ENCODE measurements at places on chromosomes 2 and 18. TPM values are rescaled to one million over a fixed set of nuclear protein-coding genes. Genes with fewer than 3 reads are reported as not detected.

Gene EVX2
- not detected for total RNA-seq

Gene EFHD1
- not detected for total RNA-seq

DNA sequence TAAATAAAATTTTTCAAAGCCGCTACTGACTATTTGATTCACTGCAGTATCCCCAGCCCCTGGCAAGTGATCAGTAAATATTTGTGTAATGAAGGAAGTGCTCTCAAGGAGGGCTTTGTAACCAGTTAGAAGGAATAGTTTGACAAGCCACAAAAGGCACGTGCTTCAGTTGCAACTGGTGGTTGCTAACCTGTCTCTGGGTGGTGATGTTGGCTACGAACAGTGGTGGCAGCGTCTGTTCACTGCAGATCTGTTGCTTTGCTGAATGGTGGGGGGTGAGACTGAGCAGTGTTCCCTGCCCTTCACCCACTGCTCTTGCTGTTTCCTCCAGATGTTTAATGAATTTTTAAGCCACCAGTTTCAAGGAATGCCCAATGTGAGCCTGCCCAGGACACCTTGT is 73.9 kb upstream of the SIX2 start:
- no peak for DNase-seq

Gene MYO5B
- 8.4 TPM for total RNA-seq

GRCh38 chr2:119862127-119862889 is 102.6 kb downstream of the PTPN4 start:
- no peak for DNase-seq

- DNase-seq = no peak
These were observed 103.6 kb downstream of the ACKR3 start for GRCh38 chr2:236673126-236673822.

DNA sequence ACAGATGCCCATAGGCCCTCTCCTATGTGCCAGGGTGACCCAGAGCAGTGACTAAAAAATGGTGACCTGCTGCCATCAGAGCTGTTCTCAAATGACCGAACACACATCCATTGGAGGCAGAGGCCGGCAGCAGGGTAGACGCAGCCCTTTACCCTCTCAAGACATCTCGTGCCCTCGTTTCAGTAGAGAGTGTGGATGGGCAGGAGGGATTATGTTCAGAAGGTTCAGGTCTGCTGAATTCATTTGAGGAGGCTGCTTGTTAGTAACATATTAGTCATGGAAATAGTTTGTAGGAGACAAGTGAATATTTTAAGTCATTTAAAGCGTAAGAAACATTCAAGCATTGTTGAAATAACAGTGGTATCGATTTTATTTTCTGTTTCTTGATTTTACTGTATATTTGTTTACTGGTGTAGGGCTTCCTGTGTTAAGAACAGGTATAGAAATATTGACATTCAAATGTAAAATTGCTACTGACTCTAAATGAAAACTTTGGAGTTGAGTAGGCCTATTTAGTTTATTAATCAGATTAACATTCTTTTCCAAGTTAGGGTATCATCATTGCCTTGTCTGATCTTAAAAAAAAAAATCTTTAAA is 82.6 kb downstream of the ZNF532 start:
- DNase-seq = no peak

- peak; percentile 88 for DNase-seq
These were observed 135.4 kb downstream of the LAMA3 start for GRCh38 chr18:23824669-23825068.

DNA sequence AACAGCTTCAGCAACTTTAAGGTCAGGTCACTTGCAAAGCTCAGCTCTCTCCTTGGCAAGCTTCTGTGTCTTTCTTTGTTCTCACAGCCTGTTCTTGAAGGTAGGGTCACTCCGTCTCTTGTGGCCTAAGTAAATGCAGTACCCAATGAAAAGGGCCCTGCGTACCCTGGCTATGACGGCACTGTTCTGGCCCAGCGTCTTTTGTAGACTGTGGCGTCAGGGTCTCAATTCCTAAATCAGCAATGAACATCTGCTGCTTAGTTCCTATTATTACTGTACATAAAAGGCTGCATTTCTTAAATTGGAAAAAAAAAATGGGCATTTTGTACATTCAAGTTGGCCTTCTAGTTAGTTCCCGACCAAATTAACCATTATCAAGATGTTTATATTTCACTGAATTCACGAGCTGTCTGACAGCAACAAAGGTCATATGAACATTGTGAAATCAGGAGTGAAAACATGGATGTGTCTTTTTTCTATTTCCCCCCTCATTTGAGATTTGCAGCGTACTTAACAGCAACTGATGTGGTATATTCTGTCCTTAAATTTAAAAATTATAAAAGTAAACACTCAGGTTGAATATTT is 17.0 kb upstream of the MTCL1 start:
- DNase-seq = no peak

DNA sequence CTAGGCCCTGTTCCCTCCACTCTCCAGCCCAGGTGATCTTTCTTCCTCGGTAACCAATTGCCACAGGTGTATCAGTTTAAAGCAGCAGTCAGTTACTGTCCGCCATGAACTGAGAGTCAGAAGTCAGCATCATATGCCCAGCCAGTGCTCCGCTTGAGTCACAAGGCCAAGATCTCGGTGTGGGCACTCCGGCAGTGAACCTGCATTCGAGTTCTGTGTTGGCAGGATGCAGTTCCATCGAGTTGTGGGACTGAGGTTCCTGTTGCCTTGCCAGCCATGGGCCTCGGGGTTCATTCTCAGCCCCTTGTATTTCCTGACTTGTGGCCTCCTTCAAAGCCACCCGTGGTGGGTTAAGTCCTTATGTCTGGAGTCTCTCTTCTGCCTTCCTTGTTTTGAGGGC is 3.1 kb upstream of the TMEM185B start:
- no peak for DNase-seq

- DNase-seq = peak; percentile 49
These were observed 28.0 kb downstream of the SERPINB11 start for GRCh38 chr18:63730773-63731172.

- DNase-seq = no peak
These were observed 108.5 kb upstream of the UNC80 start for GRCh38 chr2:209663139-209663538.

Gene KIAA2012
- total RNA-seq = not detected

- no peak for DNase-seq
These were observed 59.9 kb downstream of the ADNP2 start for GRCh38 chr18:80168982-80169381.

- no peak for DNase-seq
These were observed 70.1 kb upstream of the STPG4 start for GRCh38 chr2:47225061-47225783.

Gene APCDD1
- 5.6 TPM for total RNA-seq

Gene TP53I3
- total RNA-seq = 38.4 TPM

DNA sequence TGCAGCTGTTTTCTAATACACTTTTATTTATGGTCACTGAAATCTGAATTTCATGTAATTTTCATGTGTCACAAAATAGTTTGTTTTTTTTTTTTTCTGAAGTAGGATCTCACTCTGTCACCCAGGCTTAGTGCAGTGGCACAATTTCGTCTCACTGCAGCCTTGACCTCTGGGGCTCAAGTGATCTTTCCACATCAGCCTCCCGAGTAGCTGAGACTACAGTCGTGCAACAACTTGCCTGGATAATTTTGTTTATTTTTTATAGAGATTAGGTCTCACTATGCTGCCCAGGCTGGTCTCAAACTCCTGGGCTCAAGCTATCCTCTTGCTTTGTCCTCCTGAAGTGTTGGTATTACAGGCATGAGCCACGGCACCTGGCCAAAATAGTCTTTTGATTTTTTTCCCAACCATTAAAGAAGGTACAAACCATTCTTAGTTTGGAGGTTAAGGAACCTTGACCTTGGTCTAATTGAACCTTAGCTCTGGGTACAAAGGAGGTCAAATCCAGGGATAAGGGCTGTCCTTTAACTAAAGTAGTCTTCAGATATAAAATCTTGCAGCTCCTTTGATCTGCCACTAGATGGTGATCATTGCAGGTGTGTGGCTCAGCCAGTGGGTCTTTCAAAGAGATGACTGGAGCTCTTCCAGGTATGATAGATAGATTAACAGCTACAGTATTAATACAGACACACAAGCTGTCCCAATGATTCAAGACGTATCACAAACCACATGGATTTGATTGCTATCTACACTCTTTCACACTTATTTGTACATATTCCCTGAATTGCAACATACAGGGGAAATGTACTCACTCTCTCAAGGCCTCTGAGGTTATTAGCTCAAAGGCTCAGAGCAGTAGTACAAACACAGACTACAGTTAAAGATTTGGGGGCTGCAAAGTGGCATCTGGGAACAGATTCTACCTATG is 4.7 kb upstream of the KRCC1 start:
- peak; percentile 47 for DNase-seq

- DNase-seq = no peak
These were observed 416.3 kb downstream of the LRP1B start for GRCh38 chr2:141714496-141714895.

- no peak for DNase-seq
These were observed 128.4 kb upstream of the CBLN2 start for GRCh38 chr18:72672364-72673184.

DNA sequence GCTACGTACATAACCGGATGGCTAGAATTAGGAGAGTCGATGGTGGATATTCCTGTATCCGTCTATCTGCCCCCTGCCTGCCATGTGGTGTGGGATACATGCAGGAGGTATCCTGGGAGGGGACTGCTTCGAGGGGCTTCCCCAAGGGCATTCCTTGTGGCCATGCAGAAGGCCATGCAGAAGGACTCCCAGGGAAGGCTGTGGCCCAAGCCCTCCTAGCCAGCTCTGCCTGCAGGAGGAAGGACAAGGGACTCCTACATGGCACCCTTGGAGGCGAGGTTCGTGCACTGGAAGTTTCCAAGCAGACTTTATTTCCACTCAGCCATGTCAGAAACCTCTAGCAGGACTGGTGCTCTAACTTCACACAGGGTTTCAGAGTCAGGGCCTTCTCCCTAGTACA is 136.1 kb downstream of the KLHL29 start:
- no peak for DNase-seq

- no peak for DNase-seq
These were observed 284.4 kb upstream of the RGPD4 start for GRCh38 chr2:107542314-107542740.

- DNase-seq = no peak
These were observed 21.1 kb downstream of the METTL8 start for GRCh38 chr2:171412571-171413175.

GRCh38 chr2:224887141-224887540 is 155.1 kb downstream of the DOCK10 start:
- DNase-seq = no peak

Gene RGPD3
- total RNA-seq = 0.14 TPM

- no peak for DNase-seq
These were observed 631 bp downstream of the GYPC start for GRCh38 chr2:126656431-126657147.

- peak; percentile 99 for DNase-seq
These were observed 76.7 kb downstream of the MERTK start for GRCh38 chr2:111975053-111975552.

DNA sequence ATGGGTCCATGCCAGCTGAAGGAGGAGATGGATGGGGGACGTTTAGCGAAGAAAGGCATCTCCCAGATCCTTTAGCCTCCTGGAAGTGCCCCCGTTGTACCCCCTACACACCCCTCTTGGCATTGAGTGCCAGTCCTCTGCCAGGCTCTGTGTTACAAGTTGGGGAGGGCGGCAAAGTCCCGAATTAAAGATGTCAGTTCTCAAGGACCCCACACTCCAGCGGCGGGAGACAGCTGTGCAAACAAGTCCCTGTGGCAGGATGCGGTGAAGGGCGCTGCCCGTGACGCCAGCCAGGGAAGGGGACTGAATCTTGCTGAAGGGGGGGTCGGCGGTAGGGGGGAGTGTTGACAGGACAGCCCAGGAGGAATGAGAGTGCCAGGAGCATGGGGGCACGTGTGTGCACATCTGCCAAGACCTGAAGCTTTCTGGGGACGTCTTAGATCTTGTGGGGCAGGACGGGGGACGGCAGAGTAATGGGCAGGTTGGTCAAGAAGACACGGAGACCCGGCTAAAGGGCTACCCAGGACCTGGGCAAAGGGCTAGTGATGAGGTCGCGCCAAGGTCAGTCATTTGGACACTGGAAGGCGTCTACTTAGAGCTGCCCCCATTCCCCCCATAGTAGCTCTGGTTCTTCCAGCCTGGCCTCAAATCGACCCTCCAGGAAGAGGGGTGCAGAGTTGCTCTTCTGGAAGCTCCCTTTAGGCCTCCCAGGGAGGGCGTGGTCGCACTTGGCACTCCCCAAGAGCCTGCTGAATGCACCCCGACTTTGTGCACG is 2.8 kb upstream of the CTDSP1 start:
- peak; percentile 42 for DNase-seq

DNA sequence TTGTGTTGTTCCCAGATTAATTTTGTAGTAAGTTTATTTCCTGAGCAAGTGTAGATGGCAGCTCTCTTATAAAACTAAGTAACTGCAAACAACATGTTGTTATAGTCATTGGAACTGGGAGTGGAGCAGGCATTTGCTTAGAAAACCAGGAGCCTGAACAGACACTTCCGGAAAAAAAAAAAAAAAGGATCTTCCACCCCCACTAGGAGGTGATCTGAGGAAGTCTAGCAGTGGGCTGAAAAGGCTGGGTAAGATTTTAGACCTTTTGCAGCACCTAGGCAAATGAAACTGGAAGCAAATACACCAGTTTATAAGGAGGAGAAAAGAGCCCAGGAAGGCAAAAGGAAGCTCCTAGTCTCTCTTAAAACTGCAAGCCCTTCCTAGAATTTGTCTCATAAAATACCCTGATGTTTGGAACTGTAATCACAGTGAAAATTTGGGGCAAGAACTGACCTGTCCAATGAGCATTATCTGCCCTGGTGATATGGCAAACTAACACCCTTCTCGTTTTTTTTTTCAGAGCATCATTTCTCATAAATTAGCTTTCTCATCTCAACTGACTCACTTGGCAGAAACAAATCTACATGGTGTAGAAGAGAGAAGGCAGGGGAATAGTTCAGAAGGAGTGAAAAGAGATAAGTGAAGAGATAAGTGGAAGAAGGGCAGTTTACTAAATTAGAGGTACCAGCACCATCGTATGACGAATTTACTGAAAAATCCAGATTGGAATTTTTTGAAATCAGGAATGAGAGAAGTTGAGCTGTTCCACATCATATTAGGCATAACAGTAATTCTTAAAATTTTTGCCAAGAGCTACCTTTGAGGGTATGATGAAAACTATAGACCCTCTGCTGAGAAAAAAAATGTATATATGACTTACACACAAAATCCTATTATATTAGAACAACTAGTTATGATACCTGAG is 4.2 kb upstream of the CCNYL1 start:
- no peak for DNase-seq

Gene PSD4
- 38.2 TPM for total RNA-seq

- DNase-seq = no peak
These were observed 60.4 kb downstream of the FIGN start for GRCh38 chr2:163675388-163675787.

DNA sequence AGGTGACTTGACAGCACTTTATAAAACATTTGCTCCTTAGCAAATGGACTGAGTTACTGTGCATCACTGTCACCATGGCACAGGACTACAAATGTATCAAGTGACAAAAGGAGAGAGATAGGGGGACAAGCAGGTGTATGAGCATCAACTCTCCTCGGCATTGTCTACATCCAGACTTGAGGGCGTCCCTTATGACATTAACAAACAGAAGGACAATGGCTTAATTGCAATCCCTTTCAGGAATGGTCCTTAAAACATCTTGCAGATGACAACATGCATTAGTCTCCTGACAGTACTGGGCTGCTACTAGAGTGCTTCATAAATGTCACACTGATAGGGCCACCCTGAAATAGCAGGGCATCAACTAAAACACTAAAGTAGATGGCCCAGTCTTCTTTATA is 198.8 kb downstream of the PDE1A start:
- DNase-seq = no peak

GRCh38 chr2:241499146-241499965 is 9.0 kb downstream of the STK25 start:
- no peak for DNase-seq

- no peak for DNase-seq
These were observed 779.7 kb downstream of the DCDC2C start for GRCh38 chr2:4483050-4483449.

All from foreskin keratinocyte (primary cell).